IPS DF 6.9 (cell line): ENCODE measurements at places on chromosomes 3 and 15.

DNA sequence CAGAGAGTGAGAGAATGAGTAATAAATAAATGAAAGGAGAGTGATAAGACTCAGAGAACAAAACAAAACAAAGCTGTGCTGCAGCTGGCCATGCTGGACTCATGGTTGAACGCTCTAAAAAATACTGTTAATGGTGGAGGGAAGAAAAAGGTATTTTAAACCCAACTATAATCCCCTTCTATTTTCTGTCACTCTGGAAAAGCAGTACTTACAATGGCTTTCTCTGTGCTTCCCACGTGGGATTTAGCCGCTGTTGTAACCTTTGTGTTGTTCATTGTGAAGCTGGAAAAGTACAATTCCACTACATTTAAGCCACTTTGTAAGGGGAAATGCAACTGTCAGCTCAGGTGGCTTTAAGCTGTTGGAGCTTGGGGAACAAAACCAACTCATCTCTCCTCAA is 917.7 kb downstream of the IGSF11 start:
- no peak for DNase-seq

DNA sequence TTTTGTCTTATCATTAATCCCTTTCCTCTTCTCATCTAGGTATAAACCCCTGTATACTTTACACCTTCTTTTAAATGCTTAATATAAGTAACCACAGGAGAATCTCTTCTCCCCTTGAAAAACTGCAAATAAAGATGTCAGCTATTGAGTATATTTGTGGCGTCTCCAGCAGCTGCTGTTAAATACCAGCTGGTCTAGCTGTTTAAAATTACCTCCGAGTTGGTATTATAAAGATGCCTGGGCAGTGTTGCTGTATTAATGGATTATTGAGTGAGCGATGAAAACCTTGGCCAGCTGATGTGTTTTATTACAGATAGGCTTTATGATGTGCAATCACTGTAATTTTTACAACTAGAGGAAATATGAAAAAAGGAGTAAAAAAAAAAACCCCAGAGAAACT is 388.1 kb downstream of the TBC1D5 start:
- no peak for DNase-seq

DNA sequence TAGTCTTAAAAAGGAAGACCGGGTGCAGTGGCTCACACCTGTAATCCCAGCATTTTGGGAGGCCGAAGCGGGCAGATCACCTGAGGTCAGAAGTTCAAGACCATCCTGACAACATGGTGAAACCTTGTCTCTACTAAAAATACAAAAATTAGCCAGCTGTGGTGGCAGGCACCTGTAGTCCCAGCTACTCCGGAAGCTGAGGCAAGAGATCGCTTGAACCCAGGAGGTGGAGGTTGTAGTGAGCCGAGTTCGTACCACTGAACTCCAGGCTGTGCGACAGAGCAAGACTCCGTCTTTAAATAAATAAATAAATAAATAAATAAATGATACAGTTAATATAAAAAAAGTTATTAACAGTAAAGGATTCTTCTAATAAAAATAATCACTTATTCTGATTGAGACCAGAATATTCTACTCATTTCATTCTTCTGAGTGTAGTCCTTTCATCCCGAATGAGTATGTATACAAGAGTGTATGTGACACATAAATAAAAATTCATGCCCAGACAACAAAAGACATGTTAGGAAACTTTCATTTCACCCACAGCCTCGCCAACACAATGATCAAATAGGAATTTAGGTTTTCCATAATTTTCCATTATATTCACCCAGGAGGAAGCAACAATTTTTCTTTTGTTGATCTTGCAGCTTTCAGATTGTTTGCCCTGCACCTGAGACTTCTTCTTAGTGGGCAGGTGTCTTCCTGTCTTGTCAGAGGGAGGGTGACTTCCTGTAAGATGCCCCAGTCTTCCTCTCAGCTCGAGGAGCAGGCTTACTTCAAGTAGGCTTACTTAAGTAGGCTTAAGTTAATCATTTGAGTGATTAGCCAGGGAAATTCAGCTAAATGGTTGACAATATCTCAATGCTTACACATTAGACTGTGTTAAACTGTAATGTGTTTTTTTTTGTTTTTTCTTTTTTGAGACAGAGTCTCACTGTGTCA is 7.8 kb upstream of the NUP210 start:
- DNase-seq, result no peak

GRCh38 chr3:52054661-52055511 is 1.5 kb downstream of the DUSP7 start:
- DNase-seq, result no peak

DNA sequence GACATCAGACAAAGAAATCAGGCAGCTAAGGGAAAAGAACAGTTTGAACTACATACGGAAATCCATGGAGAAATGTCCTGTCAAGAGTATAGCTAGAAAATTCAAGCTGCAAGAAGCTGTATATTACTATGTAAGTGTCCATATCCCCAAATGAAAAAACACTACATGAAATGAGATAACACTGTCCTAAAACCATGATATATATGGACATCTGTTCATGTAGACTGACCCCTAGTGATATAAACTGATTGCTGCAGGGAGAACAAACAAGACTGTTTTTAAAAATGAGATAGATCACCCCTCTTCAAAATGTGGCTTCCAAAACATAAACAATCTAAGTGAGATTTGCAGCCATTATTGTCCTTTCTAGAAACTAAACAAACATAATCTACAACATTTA is 985.6 kb downstream of the EPHA3 start:
- no peak for DNase-seq

- no peak for DNase-seq
Measured at GRCh38 chr3:172787746-172788145, 37.2 kb downstream of the ECT2 start.

GRCh38 chr3:71491154-71491752 is 92.3 kb downstream of the FOXP1 start:
- DNase-seq, result no peak

DNA sequence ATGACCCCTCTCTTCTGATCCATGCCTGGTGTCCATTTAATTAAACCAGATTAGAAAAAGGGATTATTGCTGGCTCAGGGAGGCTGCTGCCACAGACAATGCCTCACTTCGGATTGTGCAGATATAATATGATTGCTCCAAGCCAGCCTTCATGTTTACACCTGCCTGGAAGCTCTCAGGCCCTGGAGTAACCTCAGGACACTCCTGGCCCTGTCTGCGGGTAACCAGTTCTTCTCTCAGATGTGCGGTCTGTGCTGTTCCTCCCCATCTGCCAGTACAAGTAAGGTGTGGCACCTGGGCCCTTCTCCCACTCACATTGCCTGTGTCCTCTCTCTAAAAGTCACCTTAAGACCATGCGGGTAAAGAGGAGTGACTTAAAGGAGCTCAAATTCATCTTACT is 8.8 kb upstream of the GOLGA8J start:
- no peak for DNase-seq

DNA sequence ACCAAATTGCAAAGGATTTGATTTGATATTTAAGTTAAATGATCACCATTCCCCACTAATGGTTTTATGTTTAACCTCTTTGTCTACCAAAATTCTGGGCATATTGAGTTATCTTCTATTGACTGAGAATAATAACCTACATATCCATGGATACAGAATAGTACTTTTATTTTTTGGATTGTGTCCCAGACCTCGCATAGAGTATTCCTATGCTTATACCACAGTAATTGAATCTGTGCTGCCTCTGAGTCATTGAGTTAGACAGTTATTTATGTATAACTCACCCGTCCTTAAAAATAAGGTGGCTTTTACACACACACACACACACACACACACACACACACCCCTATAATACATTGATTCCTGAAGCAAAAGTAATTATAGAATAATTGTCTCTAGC is 690.1 kb upstream of the BCHE start:
- DNase-seq, result no peak
